Hippocampal formation (tissue), 2 donors: ENCODE measurements at places on chromosomes 5 and 9.

GRCh38 chr5:37774912-37775483 lies 64.8 kb downstream of the GDNF start:
- DNase-seq = no peak

- DNase-seq = no peak
Observed at GRCh38 chr9:129273941-129274684, 96.1 kb upstream of the IER5L start.

DNA sequence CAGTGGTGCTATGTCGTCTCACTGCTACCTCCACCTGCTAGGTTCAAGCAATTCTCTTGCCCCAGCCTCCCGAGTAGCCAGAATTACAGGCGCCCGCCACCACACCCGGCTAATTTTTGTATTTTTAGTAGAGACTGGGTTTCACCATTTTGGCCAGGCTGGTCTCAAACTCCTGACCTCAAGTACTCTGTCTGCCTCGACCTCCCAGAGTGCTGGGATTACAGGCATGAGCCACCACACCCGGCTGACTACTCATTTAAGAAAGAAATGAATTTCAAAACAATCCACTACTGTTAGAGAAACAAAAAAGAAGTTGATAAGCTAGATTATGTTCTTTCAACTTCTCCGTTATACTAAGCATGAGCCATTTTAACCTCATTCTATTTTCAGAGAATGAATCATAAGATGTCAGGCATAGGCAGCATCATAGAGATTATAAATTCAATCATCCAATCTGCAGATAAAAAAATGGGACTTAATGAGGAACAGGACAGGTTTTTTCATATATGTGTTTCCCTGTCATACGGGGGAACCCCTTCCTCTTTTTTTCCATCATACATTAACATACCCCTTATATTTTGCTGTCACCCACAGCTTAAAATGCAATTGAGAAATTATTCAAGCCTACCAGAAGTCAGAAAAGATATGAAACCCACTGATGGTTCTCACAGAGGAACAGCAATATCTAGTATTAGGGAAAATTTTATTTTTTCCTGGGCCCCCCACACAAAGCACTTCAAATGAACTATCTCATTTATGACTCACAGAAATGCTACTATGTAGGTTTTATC lies 26.5 kb upstream of the ADRB2 start:
- DNase-seq = no peak

GRCh38 chr5:116135344-116135743 lies 50.5 kb downstream of the COMMD10 start:
- DNase-seq = no peak

DNA sequence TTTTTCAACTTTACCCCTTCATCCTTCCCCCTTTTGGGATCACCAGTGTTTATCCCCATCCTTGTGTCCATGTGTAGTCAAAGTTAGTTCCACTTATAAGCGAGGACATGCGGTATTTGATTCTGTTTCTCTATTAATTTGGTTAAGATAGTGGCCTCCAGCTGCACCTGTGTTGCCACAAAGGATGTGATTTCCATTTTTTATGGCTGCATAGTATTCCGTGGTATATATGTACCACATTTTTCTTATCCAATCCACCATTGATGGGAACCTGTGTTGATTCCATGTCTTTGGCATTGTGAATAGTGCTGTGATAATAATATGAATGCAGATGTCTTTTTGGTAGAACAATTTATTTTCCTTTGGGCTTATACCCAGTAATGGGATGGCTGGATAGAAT lies 252.4 kb downstream of the ARRDC3 start:
- DNase-seq = no peak
